Putamen (tissue), 1 donor: ENCODE measurements at places on chromosomes 13 and 19.

- DNase-seq: no peak
These were observed 880 bp downstream of the SWSAP1 start for GRCh38 chr19:11375143-11375948.

- DNase-seq: no peak
These were observed 268.8 kb downstream of the DLEU7 start for GRCh38 chr13:50574731-50575130.

DNA sequence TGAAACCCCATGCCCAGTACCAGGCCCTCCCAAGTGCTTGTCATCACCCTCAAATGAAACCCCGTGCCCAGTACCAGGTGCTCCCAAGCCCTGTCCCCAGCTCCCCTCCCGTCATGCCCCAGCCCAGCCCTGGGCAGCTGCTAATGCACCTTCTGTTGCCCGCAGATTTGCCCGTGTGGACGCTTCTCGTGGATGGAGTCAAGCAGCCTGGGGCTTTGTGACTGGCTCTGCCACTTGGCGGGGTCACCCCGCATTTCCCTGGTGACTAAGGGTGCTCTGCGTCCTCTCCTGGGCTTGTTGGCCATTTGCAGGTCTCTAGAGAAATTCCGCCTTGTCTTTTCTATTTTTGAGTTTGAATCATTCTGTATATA lies 82.7 kb downstream of the ATP11A start:
- no peak for DNase-seq

DNA sequence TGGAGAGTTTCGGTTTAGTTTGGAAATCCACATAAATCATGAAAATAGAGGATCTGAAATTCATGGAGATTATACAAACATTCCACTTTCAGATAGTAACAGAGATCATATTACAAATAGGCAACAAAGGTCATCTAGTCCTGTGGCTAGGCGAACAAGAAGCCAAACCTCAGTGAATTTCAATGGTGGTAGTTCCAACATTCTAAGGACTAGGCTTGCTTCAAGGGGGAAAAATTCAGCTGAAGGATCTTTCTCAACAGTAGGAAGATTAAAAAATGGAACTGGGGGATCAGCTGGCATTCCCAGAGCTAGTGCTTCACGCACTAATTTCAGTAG lies 47.0 kb downstream of the FOXO1 start:
- no peak for DNase-seq

DNA sequence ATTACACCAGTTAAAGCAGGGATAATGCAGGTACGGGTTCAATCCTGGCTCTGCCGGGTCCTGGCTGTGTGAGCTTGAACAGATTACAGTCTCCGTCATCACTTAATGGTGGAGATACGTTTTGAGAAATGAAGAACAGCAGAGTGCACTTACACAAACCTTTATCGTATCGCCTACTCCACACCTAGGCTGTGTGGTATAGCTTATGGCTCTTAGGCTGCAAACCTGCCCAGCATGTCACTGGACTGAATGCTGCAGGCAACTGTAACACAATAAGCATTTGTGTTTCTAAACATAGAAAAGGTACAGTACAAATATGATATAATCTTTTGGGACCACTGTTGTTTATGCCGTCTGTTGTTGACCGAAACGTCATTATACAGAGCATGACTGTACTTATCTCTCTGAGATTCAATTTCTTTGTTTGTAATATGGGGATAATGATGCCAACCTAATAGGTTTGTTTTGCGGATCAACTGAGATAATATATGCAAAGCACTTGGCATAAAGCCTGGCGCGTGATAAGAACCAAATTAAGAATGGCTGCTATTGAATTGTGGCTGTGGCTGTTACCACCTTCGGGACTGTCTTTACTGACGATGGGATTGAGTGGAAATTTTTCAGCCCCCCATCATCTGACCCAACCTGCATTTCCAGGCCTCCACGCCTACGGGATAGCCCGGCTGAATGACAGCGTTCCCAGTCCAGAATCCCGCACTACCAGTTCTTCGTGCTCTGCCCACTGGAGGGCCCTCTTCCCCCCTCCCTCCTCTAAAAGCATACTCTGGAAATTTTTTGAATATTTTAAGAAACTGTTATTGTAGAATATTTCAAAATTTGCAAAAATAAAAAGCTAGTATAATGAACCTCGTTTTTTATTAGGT lies 11.2 kb downstream of the KRTDAP start:
- no peak for DNase-seq

DNA sequence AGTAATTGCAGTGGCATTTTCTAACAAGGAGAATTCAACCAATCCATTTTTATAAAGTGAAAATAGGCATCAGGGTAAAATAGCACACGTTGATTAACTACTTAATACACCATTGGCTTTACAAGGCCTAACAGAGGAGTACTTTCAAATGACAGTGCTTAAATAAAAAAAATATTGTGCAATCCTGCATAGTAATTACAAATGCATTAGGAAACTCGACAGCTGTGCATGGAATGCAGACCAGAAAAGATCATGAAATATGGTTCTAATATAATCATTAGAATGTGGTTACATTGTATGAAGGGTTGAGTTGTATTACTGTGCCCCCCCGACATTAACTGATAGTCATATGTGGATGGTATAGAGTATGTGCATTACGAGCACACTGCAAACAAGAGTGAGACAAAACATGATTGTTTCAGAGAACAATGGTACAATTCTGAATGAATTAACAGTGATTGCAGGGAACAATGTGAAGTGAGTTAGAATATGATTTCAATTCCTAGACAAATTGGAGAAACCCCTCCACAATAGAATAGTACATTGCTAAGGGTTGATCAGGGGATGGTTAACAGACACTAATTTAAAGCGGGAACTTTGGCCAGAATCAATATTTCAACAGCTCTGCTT lies 270.6 kb downstream of the GPC5 start:
- DNase-seq: no peak

- no peak for DNase-seq
These were observed 306.2 kb downstream of the ATP8A2 start for GRCh38 chr13:25677956-25678355.

DNA sequence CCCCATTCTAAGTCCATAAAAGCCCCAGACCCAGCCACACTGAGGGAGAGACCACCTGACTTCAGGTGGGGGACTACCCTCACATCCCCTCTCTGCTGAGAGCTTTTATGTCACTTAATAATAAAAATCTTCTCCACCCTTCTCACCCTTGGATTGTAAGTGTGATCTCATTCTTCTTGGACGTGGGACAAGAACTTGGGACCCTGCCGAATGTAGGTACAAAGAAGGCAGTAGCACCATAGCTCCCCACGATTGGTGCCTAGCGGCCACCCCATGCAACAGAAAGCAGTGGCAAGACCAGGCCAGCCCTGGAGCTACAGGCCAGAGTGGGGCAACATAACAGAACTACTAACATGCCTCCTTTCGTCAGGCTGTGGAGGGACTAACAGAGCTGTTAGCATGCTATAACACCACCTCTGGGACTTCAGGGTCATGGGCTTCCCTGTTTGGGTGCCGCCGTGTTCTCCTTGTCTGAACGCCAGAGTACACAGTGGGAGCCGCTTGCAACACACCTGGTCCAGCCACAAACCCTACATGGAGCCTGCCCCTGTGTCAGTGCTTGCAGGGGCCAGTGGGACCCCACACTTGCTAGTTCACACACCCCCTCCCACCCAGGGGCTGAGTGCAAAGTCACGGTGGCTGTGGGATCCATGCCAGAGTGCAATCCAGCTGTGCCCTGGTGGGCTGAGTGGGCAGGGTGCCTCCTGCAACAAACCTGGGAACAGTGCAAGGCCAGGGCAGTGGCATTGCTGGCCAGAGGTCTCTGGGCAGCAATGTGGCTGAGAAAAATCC lies 5.2 kb upstream of the FBXO17 start:
- DNase-seq: no peak

GRCh38 chr13:42173789-42174343 lies 98.1 kb upstream of the AKAP11 start:
- no peak for DNase-seq

- no peak for DNase-seq
These were observed 5.5 kb upstream of the KCTD4 start for GRCh38 chr13:45206340-45206739.

GRCh38 chr13:78198821-78199220 lies 280.2 kb upstream of the EDNRB start:
- DNase-seq: no peak

DNA sequence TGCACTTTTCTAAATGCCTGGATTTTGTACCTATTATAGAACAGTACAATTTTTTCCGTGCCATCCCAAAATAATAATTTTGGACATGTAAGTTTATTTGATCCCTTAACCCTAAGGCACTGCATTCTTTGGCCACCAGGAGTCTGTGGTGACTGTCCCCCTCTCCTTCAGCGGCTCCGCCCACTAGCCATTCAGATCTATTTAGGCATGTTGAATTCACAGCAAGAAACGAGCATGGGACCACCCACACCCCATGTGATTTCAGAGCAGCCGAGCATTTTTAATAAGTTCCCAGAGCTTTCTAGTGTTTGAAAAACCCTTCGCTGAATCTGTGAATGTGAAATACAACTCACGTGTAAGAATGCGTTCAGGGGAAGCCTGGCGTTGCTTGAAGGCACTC lies 567.5 kb downstream of the MYO16 start:
- no peak for DNase-seq

- no peak for DNase-seq
These were observed 133.5 kb downstream of the DNAJC15 start for GRCh38 chr13:43156916-43157315.

DNA sequence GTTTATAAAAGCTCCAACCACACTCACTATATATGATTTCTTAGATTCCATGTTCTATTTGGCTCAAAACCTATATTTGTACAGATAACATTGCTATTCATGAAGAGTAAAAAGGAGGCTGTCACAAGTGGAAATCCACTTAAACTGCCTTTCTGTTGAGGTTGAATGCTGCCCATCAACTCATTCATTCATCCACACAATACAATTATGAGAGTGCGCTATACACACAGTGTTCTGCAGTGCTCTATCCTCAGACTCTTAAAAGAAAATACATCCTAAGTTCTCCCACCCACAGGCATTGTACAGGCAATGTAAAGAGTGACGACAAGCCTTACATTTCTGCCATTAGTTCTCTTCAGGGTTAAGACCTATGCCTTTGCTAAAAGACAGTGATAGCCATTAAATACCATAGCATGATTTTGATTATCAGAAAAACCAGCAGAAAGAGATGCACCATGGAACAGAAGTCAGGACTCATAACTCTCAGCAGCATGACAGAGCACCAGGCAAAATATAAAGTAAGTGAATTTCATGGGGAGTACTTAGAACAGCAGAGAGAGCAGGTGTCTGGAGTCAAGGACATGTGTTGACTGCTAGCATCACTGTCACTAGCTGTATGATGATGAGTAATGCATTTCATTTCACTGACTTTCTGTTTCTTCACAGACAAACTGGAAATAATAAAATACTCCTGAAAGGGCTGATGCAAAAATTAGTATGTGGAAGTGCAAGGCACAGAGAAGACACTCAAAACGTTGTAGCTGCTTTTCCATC lies 218.0 kb downstream of the RBM26 start:
- DNase-seq: no peak

DNA sequence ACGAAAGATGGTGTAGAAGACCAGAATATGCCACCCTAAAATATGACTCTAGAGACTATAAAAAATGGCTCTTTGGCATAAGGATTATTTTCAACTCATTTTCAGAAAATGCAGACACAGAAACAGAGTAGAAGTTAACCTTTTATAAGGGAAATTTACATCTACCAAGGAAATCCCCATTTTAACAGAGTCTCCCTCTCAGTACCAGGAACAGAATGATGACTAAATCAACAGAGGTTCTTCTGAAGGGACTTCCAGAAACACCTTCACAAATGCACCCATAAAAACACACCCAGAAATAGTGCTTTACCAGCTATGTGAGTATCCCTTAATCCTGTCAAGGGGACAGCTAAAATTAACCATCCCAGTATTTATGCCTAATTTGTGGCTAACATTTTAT lies 29.1 kb downstream of the PLPP2 start:
- no peak for DNase-seq

GRCh38 chr19:39409208-39410016 lies 2.8 kb downstream of the ZFP36 start:
- no peak for DNase-seq

- no peak for DNase-seq
These were observed 99.6 kb downstream of the SUCLA2 start for GRCh38 chr13:47901441-47901840.

GRCh38 chr19:18865106-18865972 lies 30.6 kb downstream of the CERS1 start:
- DNase-seq: no peak

DNA sequence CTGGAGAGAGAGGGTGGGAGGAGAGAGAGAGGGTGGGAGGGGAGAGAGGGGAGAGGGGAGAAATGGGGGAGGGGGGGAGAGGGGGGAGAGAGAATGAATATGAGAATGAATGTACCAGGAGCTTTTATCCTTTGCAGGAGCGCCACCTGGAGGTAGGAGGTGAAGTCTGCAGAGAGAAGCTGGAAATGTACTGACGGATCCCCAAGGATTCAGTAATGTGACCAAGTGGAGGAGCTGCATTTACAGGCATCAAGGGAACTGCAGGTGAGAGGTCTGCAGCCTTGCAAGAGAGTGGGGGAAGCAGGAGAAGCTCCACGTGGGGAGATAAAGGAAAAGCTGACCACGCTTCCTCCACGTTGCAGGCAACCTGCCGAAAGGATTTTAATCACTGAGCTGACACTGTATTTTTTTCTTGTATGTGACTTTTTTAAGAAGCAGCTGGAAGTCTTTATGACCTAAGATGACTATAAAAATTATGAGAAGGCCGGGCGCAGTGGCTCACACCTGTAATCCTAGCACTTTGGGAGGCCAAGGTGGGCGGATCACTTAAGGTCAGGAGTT lies 33.7 kb downstream of the VSTM1 start:
- DNase-seq: peak; percentile 53

DNA sequence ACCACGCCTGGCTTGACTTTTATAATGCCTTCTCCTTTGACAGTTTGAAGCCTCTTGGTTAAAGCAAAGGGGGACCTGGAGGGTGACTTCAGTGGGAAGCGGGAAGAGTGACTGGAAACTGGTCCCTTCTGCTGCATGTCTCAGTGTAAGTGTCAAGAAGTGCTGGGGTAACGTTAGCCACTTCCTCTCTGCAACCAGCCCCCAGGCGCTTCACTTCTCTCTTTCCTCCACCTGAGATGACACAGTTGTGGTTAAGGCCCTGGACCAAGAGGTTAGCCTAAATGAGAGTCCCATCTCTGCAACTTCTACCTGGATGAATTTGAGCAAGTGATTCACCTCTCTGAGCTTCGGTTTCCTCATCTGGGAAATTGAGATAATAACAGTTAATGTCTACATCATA lies 16.3 kb downstream of the LEUTX start:
- DNase-seq: no peak

DNA sequence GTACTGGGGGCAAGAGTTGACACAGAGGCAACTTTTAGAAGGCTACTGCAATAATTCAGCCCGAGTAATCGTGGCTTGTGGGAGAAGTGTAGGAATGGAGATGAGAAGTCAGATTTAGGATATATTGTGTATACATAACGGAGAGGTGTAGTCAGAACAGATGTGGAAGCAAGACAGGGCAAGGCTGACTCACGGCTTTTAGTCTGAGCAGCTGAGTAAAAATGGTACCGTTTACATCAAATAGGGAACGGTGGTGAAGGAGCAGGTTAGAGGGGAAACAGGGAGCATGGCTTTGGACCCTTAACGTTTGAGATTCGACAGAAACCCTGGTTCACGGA lies 796 bp upstream of the LSM14A start:
- DNase-seq: no peak
